Hair follicle dermal papilla cell (primary cell): ENCODE measurements at places on chromosomes 6 and 20. TPM values are rescaled to one million over a fixed set of nuclear protein-coding genes. Genes with fewer than 3 reads are reported as not detected.

Gene NOTCH4
- total RNA-seq, result 0.12 and 0.49 TPM in 2 replicates

Gene ZNF831
- total RNA-seq, result not detected in 2 replicates

Gene CST3
- 110 and 113 TPM in 2 replicates for total RNA-seq

Gene PKHD1
- under 0.01 TPM in 1 of 2 replicates, not detected in the other for total RNA-seq

Gene HCK
- total RNA-seq, result 0.65 TPM in 1 of 2 replicates, not detected in the other

Gene TP53TG5
- total RNA-seq, result not detected in 2 replicates

Gene DYNLT2
- 0.61 and 0.65 TPM in 2 replicates for total RNA-seq

Gene B4GALT5
- total RNA-seq, result 30.8 and 32.9 TPM in 2 replicates

Gene ME1
- total RNA-seq, result 28.7 and 31.9 TPM in 2 replicates

Gene AGER
- total RNA-seq, result 0.16 TPM in 1 of 2 replicates, not detected in the other

Gene C20orf144
- total RNA-seq, result 0.16 and 0.36 TPM in 2 replicates

Gene ZNF334
- 1.9 and 4.1 TPM in 2 replicates for total RNA-seq

Gene PLTP
- total RNA-seq, result 21.7 and 23.0 TPM in 2 replicates

Gene SAMD10
- total RNA-seq, result 0.49 TPM in 2 replicates

Gene BCAS4
- 10.2 and 15.1 TPM in 2 replicates for total RNA-seq

Gene CDSN
- total RNA-seq, result not detected in 2 replicates

Gene CST5
- total RNA-seq, result not detected in 2 replicates

Gene SRMS
- total RNA-seq, result not detected in 2 replicates

Gene HLA-DRA
- total RNA-seq, result 0.85 and 7.0 TPM in 2 replicates

Gene MACROD2
- total RNA-seq, result 8.3 and 9.1 TPM in 2 replicates

Gene EFCAB8
- total RNA-seq, result under 0.01 TPM in 1 of 2 replicates, not detected in the other

Gene DAAM2
- total RNA-seq, result 66.1 and 122 TPM in 2 replicates

Gene FAM83C
- under 0.01 TPM in 1 of 2 replicates, not detected in the other for total RNA-seq

Gene HCRTR2
- total RNA-seq, result not detected in 2 replicates

Gene NKAPL
- 0.65 and 0.73 TPM in 2 replicates for total RNA-seq

Gene TBXT
- total RNA-seq, result not detected in 2 replicates

Gene PRRT1
- 0.16 TPM in 1 of 2 replicates, not detected in the other for total RNA-seq

Gene ZC2HC1B
- 0.16 TPM in 1 of 2 replicates, not detected in the other for total RNA-seq

Gene TTK
- total RNA-seq, result 1.8 and 2.3 TPM in 2 replicates

Gene TSPO2
- total RNA-seq, result not detected in 2 replicates

Gene APCDD1L
- 9.8 and 12.2 TPM in 2 replicates for total RNA-seq

Gene CLPSL2
- not detected in 2 replicates for total RNA-seq
